AG04449 (cell line): ENCODE measurements at places on chromosomes 3 and 15.

DNA sequence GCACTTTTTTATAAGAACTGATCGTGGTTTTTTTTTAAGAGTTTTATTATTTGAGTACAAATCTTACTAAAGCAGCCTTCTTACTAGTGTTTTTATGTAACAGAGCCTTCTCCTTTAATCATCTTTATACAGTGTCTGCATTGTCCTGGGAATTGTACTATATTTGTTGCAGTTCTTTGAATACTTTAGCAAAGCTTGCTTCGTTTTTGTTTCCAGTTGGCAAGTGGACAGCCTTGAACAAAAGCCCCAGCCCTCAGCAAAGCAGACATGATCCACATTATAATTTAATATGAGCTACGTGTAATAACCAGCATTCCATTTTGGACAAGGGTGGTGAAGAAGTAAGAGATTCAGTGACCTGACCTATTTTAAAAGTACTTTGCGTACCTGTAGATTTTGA is 112.2 kb upstream of the FLNB start:
- DNase-seq: no peak

GRCh38 chr3:34305266-34305665 is 506.8 kb downstream of the PDCD6IP start:
- DNase-seq: no peak

GRCh38 chr3:171187706-171188290 is 161.3 kb upstream of the SLC2A2 start:
- DNase-seq: no peak

- no peak for DNase-seq
Measured at GRCh38 chr15:67133738-67134066, 68.3 kb downstream of the SMAD3 start.

DNA sequence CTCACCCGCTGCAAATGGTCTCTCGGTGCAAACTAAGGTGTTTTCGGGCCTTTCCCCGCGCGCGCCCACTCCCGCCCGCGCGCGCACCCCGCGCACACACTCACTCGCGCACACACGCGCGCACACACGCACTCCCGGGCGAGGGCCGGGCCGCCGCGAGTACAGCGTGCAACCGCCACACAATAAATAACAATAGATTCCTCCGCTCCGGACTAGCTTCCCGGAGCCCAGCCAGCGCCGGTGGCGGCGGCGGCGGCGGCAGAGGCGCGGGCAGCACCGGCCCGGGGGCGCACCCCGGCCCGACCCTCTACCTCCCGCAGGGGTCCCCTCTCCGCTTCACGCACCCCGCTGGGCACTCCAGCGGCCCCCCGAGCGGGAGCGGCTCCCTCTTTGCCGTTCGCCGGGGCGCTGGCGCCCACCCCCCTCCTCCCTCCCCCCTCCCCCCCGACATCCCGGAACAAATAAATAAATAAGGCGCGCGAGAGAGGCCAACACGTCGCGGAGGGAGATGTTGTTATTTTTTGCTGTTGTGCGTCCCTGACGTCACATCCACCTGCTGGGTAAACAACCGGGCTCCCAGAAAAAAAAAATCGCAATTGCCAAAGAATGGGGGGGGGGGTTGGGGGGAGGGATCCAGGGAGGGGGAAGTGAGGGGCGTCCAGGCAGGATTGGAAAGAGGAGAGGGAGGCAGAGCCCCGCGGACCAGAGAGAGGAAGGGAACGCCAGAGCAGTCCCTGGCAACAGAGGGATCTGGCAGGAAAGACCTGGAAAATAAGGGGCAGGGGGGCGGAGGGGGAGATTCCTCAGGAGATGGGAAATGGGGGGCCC is at the start of gene FOXP1:
Gene FOXP1, minus strand, starts transcription at position 163 of the 828 bp plus-strand sequence. CDS start 385,347 bp downstream, outside the sequence.
- no peak for DNase-seq

DNA sequence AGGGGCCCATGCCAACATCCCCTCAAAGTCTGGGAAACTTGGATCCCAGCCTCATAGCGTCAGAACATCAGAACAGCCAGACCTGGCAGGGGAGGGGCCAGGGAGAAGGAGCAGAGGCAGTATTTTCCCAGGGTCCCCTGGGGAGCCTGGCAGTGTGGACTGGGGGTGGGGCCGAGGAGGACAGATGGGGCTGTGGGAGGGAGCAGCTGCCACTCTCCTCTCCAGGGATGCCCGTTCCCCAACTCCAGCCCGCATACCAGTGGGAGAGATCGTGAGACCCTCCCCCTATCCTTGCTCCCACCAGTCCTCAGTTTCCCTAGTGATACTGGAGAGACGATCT is 6.5 kb upstream of the DNAJB8 start:
- DNase-seq: no peak

DNA sequence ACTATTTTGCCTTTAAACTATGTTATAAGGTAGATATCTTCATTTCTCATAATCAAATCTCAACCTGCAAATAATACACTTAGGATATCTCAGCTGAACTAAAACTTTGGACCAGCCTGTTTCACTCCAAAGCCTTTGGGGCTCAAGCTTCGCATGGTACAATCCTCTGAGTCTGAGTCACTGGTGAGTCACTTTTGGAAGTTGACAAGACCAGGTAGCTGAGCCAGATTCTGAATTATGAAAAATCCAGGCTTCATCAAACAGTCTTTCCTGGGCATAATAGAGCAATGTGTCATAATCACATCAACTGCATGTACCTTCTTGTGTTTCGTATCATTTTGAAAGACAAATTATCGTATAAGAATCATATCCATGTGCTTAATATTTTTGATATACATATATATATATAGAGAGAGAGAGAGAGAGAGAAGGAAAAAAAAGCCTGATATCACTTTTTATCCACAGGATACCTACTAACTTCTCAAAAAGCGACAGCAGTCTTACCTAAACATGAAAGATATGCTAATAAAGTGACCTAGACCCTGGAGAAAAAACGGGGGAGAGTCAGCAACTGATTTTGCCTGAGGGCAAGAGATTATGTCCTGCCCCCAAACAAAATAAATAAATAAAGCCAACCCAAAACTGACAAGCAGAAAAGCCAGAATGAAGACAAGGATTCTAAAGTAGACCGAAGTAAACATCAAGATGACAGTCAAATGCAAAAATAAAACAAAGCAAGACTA is 263.9 kb upstream of the TGFBR2 start:
- peak; percentile 56 for DNase-seq

DNA sequence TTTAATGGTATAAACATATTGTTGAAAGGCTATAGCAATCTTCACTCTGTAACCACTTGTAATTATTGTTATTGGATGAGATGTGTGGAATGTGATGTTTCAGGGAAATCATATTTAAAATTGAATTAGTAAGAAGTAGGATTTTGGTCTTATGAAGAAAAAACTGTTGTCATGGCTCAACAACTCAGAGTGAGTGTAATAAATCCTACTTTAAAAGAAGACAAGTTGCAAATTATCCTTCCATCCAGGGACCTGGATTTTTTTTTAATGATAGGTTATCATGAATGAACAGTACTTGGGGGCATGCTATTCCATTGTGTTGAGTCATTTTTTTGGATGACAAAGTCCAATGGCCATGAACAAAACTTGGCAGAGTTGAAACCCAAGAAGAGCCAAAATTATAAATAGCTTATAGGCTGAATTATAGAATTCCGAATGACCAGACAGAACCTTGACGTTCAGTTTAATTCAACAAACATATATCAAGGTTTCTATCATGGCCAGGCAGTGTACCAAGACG is 625.5 kb upstream of the ZNF717 start:
- DNase-seq: no peak

DNA sequence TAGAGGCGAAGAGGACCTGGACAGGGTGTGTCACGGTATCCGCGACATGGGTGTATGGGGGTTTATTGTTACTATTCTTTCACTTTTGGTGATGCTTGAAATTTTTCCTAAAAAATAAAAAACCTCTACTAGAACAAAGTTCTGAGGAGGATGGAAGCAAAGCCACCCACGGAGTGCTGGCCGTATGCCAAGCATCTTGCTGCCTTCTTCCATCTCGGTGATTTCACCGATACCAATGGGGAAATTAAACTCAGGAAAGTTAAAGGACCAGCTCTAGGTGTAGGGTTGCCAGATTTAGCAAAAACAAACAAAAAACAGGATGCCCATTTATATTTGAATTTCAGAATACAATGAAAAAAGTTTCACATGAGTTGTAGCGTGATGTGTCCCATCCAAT is 33.9 kb downstream of the SMAD6 start:
- no peak for DNase-seq

GRCh38 chr15:100898152-100898490 is 18.5 kb downstream of the ALDH1A3 start:
- no peak for DNase-seq

GRCh38 chr3:191239407-191240031 is 40.5 kb downstream of the OSTN start:
- DNase-seq: no peak

GRCh38 chr3:73546961-73547360 is 77.8 kb downstream of the PDZRN3 start:
- DNase-seq: peak; percentile 91

GRCh38 chr15:33808720-33809457 is 159.4 kb upstream of the CHRM5 start:
- no peak for DNase-seq

- DNase-seq: no peak
Measured at GRCh38 chr15:51367322-51367976, 26.0 kb downstream of the GLDN start.

- no peak for DNase-seq
Measured at GRCh38 chr3:68148447-68148846, 494.0 kb upstream of the SUCLG2 start.

- no peak for DNase-seq
Measured at GRCh38 chr3:101518421-101518871, 5.4 kb upstream of the SENP7 start.

- DNase-seq: no peak
Measured at GRCh38 chr15:82833362-82833682, 23.9 kb downstream of the WHAMM start.

DNA sequence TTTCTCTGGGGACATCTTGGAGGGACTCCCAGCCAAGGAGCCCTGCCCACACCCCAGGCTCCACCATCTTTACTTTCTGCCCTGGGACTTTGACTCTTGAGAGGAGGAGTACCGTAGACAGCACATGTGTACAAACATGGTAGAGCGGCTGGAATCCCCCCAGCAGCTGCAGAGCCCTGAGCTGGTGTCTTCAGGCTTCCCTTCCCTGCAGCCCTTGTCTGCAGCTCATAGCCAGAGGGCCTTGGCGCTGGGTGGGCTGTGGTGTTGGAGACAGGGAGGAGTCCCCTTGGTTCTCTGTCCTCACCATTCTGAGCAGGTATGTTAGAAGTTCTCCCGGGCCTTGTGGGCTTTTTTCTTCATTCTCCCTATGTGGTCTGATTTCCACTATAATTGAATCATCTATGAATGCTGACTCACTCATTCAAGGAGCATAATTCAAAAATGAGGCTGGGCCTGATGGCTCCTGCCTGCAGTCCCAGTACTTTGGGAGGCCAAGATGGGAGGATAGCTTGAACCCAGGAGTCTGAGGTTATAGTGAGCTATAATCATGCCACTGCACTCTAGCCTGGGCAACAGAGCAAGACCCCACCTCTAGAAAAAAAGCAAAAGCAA is 97.8 kb upstream of the MEF2A start:
- DNase-seq: no peak

- no peak for DNase-seq
Measured at GRCh38 chr15:61182946-61183345, 46.2 kb downstream of the RORA start.

- DNase-seq: no peak
Measured at GRCh38 chr3:8486434-8486833, 15.2 kb upstream of the LMCD1 start.

- DNase-seq: no peak
Measured at GRCh38 chr3:193825617-193826016, 232.6 kb downstream of the OPA1 start.

DNA sequence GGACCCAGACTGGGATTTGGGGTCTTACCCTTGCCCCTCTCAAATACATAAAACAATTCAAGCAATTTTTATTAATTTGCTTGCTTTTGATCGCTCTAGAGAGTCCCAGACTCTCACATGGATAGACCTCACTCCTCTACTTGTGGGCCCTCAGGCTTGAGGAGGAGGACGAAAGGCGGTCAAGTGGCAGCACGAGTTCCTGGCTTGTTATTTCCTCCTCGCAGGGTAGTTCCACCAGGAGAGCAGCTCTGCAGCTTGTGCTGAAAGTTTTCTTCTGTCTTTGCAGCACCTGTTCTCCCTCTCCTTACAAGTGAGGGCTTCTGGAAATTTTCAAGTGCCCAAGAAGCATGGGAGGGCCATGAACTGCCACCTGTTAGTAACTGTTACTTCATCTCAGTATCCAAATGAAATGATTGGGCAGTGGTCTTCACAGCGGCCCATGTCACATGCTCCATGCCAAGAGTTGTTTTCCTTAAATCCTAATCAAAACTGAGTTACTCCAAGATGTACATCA is 22.7 kb downstream of the ABI3BP start:
- no peak for DNase-seq

GRCh38 chr15:64412216-64412615 is 24.6 kb downstream of the TRIP4 start:
- DNase-seq: no peak

GRCh38 chr15:47806008-47806407 is 88.7 kb downstream of the SEMA6D start:
- no peak for DNase-seq

DNA sequence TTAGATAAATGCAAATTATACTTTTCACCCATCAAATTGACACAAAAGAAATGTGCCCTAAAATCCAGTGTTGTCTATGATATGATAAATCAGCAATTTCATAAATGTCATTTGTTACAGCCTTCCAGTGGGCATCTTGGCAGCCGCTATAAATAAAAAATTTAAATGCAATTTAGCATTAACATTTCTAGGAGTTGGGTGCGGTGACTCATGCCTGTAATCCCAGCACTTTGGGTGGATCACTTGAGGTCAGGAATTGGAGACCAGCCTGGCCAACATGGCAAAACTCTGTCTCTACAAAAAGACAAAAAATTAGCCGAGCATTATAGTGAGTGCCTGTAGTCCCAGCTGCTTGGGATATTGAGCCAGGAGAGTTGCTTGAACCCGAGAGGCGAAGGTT is 65.9 kb upstream of the POMGNT2 start:
- no peak for DNase-seq

- no peak for DNase-seq
Measured at GRCh38 chr3:191682961-191683360, 222.0 kb downstream of the PYDC2 start.

- no peak for DNase-seq
Measured at GRCh38 chr3:105862217-105862616, 6.6 kb downstream of the CBLB start.

DNA sequence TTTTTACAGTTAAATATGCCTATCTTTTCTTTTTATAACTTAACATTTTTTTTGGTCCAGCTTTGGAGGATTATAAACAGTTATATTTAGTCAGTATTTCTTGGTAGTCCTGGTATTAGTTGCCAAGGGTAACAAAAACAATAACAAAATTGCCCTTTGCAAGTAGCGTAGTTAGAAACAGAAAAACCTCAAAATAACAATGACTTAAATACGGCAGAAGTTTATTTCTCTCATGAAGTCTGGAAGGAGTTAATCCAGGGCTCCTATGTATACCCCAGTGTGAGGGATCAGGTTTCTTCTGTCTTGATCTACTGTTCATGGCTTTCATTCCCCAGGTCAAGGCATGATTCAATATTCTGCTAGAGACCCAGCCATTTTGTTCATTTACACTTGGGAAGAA is 14.1 kb upstream of the MYH15 start:
- DNase-seq: no peak

GRCh38 chr15:31402511-31403056 is 75.9 kb downstream of the KLF13 start:
- no peak for DNase-seq
